Activated CD8-positive, alpha-beta T cell treated with anti-CD3 and anti-CD28 coated beads for 36 hours (primary cell): ENCODE measurements at places on chromosomes 7 and 10. TPM values are rescaled to one million over a fixed set of nuclear protein-coding genes. Genes with fewer than 3 reads are reported as not detected.

RRP12 gene
- total RNA-seq, result 51.0 TPM

EXOC4 gene
- 54.1 TPM for total RNA-seq

NUPR2 gene
- not detected for total RNA-seq

TAS2R3 gene
- 1.0 TPM for total RNA-seq

SMKR1 gene
- total RNA-seq, result 2.6 TPM

RHOBTB1 gene
- total RNA-seq, result 0.74 TPM

GATA3 gene
- total RNA-seq, result 24.4 TPM

TMEM270 gene
- not detected for total RNA-seq

MKI67 gene
- total RNA-seq, result 230 TPM

DNA sequence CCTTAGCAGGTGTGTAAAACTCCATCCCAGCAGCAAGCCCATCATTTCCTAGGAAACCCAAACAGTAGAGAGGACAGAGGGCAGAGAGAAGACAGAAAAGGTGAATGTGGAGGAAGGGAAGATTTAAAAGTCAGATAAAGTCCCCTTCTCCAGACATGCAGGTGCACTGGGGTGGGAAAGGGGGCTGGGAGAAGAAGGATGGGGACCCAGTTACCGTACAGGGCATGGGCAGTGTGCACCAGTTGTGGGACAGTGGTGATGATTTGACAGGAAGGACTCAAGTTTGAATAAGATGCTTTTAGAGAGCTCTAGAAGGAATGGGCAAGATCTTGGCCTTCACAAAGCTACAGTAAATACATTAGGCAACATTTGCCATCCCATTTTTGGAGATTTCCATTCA is 110.7 kb upstream of the PLXNA4 start:
- H3K36me3 ChIP-seq, result no peaks in the 10 kb centered on the region
- DNase-seq, result no peak
- no peaks in the 10 kb centered on the region for H3K4me1 ChIP-seq
- no peaks in the 10 kb centered on the region for H3K27me3 ChIP-seq

DNA sequence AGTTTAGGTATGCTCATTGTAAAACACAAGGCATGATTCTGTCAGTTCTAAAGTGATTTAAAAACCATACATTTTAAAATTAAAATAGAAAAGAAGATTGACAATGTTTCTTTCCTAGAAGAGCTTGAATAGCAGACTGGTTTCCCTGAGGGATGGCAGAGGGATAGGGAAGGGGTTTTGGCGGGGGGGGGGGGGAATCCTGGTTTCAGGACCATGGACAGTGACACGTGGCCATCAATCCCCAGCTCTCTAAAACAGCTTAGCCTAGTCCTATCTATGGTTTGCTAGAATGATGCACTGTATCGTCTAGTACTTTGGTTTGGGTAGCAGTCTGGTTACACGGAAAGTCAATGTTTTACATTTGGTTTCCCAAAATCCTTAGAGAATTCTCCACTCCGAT is 88.7 kb downstream of the PHYHIPL start:
- no peaks in the 10 kb centered on the region for H3K27me3 ChIP-seq
- H3K4me3 ChIP-seq, result no peak overlapping the region
- H3K27ac ChIP-seq, result no peak overlapping the region
- H3K4me1 ChIP-seq, result no peaks in the 10 kb centered on the region
- no peak for DNase-seq

GRCh38 chr7:36820527-36821170 is 96.4 kb upstream of the AOAH start:
- no peak overlapping the region for H3K27ac ChIP-seq
- H3K4me1 ChIP-seq, result no peaks in the 10 kb centered on the region
- H3K4me3 ChIP-seq, result no peak overlapping the region

- no peak overlapping the region for H3K4me3 ChIP-seq
- peak; percentile 42 for DNase-seq
- no peaks in the 10 kb centered on the region for H3K27me3 ChIP-seq
Observed at GRCh38 chr7:47291461-47292081, 290.3 kb downstream of the TNS3 start.

GRCh38 chr7:85567983-85568382 is 381.1 kb upstream of the SEMA3D start:
- H3K27me3 ChIP-seq, result no peaks in the 10 kb centered on the region
- H3K4me1 ChIP-seq, result no peaks in the 10 kb centered on the region
- no peak overlapping the region for H3K27ac ChIP-seq
- H3K36me3 ChIP-seq, result no peaks in the 10 kb centered on the region

DNA sequence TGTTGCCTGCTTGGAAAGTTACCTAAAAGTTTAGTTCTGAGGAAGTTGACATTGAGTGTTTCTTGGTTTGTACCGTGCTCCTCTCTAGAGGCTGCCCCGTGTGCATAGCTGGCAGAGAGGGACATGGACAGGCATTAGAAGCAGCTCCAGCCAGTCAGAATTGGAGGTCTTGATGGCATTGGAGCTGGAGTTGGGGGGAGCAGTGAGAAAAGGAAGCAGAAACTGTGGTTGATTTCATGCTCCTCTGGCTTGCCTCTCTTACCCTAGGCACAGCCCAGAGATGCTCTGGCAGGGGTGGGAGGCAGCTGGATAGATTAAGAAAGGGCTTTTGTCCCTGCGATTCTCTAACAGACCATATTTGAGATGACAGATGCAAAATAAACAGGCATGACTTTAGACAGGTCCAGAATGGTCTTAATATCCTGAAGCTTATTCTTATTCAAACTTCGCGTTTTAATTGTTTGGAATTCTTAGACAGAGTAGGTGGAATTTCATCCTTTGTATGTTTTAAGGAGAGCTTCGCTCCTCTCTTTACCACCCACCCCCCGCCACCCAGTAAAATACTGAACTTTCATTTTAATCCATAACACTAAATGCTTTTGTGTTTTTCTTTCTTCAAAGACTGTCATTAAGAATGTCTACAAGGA is 73.5 kb upstream of the GLCCI1 start:
- no peaks in the 10 kb centered on the region for H3K4me1 ChIP-seq
- H3K27me3 ChIP-seq, result no peaks in the 10 kb centered on the region
- peaks cover 7% of the 10 kb centered on the region for H3K36me3 ChIP-seq
- H3K27ac ChIP-seq, result no peak overlapping the region

DNA sequence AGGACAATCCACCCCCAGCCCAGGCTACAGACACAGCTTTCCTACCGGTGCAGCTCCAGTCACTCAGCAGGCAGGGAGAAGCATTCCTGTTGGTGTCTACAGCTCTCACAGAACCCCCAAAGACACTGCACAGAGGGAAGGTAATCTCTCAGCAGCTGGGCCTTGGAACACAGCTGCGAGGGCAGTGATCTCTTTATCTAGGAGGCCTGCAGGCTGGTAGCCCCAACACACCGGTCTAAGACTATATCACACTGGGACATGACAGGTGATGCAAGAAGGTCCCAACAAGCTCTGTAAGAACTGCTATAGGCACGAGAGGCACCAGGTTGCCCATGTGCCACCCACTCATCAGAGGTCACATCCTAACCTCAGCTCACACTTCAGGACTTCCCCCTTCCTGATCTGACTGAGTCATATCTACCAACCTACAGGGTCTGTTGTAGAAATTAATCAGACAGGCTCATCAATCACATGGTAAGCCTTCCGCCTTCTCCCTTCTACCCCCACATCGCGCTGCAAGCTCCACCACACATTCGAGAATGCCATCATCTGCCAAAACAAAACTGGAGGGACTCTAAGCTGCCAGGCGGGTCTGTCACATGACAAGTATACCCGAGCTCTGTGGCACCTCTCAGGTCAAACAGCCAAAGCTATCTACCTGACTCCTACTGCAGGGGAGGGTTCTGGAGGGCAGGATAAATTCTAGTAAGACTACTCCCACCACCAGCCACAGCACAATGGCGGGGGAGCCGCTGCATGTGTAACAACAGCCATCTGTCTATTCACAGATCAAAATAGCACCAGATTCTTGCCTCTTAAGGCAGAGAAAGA is 26.1 kb downstream of the FAM53B start:
- H3K27me3 ChIP-seq, result no peaks in the 10 kb centered on the region
- H3K4me1 ChIP-seq, result peaks cover 88% of the 10 kb centered on the region
- H3K4me3 ChIP-seq, result peak overlapping the region; percentile 52
- peaks cover 9% of the 10 kb centered on the region for H3K36me3 ChIP-seq
- DNase-seq, result peak; percentile 94
- H3K27ac ChIP-seq, result peak overlapping the region; percentile 91

DNA sequence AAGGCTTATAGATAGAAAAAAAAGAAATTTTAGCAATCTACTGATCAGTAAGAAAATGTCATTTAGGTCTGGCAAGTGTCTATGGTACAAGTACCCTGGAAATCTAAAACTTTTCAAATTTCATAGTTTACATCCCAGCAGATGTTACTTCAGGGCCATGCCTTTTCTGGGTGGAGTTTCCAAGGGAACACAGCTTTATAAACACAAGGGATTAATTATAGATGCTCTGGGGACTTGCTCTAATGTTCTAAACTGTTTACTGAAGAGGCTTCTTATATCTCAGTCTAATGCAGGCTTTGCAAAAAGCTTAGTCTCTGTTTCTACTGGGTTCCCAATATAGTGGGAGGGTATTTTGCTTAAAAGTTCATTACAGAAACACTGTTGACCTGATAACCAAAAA is 3.1 kb downstream of the CD36 start:
- H3K36me3 ChIP-seq, result no peaks in the 10 kb centered on the region
- no peaks in the 10 kb centered on the region for H3K4me1 ChIP-seq
- H3K4me3 ChIP-seq, result no peak overlapping the region
- DNase-seq, result no peak

- H3K36me3 ChIP-seq, result peaks cover 4% of the 10 kb centered on the region
- H3K27ac ChIP-seq, result no peak overlapping the region
- no peak overlapping the region for H3K4me3 ChIP-seq
- DNase-seq, result no peak
- peaks cover 6% of the 10 kb centered on the region for H3K4me1 ChIP-seq
- no peaks in the 10 kb centered on the region for H3K27me3 ChIP-seq
Observed at GRCh38 chr7:493661-494251, 25.9 kb downstream of the PDGFA start.

- peaks cover 11% of the 10 kb centered on the region for H3K36me3 ChIP-seq
Observed at GRCh38 chr7:107742678-107743566, 1.0 kb upstream of the CBLL1 start.

GRCh38 chr10:359093-359492 is 223.8 kb downstream of the ZMYND11 start:
- H3K4me3 ChIP-seq, result no peak overlapping the region
- H3K27me3 ChIP-seq, result no peaks in the 10 kb centered on the region
- H3K27ac ChIP-seq, result no peak overlapping the region

- H3K27me3 ChIP-seq, result no peaks in the 10 kb centered on the region
- peak overlapping the region; percentile 18 for H3K4me3 ChIP-seq
- peak; percentile 74 for DNase-seq
Observed at GRCh38 chr7:129553899-129554461, 51.6 kb downstream of the SMKR1 start.

- peaks cover 85% of the 10 kb centered on the region for H3K36me3 ChIP-seq
- peak; percentile 93 for DNase-seq
- H3K27ac ChIP-seq, result peak overlapping the region; percentile 98
- H3K27me3 ChIP-seq, result no peaks in the 10 kb centered on the region
- peaks cover 93% of the 10 kb centered on the region for H3K4me1 ChIP-seq
Observed at GRCh38 chr10:119502209-119502608, 40.3 kb downstream of the RGS10 start.

DNA sequence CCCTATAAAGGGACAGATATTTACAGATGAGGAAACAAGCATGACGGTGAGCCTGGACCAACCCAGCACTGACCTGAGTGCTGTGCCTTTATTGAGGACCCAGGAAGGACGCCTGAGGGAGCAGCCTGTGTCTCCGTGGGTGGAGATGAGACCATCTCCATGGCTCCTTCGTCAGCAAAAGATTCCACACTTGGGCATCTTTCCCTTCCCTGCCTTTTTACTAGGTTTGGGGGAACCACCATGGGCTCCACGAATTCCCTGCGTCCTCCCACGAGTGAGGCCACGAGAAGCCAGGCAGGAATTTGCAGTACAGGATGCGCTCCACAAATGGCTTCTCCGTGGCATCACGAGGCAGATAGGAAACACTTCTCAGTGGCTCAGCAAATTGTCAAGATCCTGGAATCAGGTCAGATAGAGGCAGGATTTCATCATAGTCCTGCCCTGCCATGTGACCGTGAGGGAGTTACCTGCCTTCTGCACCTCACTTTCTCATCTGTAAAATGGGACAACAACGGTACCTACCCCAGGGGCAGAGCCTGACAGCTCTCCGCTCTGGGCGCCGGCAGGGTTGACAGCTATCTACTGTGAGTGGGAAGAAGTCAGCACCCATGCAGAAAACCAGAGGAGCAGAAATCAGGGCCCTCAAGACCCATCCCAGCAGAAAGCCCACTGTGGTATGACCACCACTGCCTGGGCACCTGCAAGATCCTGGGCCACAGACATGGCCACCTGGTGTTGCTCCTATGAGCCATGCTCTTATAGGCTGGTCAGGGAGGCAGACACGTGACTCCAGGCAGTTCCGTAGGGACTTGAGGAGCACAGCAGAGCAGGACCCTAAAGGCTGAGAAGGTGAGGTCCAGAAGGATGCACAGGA is 80.1 kb downstream of the GRID1 start:
- no peak overlapping the region for H3K27ac ChIP-seq
- H3K4me1 ChIP-seq, result no peaks in the 10 kb centered on the region
- H3K27me3 ChIP-seq, result no peaks in the 10 kb centered on the region
- H3K4me3 ChIP-seq, result no peak overlapping the region

DNA sequence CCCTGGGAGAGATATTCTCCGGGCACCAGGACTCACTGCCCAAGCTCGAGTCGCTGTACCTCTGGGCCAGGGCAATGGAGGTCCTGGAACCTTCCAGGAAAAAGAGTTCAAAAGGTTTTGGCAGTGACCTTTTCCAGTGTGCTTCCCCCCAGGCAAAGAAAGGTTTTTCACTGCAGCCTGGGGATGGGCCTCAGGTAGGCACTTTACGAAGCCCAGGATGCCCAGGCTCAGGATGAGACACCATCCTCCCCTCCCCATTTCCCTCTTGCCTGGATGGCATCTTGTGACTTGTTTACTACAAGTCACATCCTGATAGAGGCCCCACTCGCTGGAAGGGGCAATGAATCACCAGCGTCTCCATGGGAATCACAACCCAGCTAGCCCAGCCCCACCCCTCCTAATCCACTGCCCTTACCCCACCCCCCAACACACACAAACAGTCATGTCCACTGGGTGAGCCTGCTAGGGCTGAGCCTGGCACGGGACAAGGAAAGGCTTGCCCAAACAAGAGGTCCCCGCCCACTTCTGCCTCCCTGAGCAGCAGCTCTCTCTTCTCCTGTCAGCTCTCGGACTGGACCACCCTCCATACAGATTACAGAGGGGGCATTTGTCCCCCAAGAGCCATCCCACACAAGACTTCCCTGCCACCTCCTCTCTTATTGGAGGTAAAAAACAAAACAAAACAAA is 93.8 kb upstream of the SMNDC1 start:
- no peaks in the 10 kb centered on the region for H3K36me3 ChIP-seq
- H3K4me1 ChIP-seq, result peaks cover 20% of the 10 kb centered on the region
- no peak for DNase-seq
- H3K27me3 ChIP-seq, result peaks cover 2% of the 10 kb centered on the region
